ENCODE measurements at places on chromosomes 6 and 20.

GRCh38 chr6:168374541-168375071 lies 55.0 kb upstream of the DACT2 start:
- DNase-seq, result no peak

GRCh38 chr20:16388731-16389130 lies 184.5 kb downstream of the KIF16B start:
- DNase-seq, result no peak

DNA sequence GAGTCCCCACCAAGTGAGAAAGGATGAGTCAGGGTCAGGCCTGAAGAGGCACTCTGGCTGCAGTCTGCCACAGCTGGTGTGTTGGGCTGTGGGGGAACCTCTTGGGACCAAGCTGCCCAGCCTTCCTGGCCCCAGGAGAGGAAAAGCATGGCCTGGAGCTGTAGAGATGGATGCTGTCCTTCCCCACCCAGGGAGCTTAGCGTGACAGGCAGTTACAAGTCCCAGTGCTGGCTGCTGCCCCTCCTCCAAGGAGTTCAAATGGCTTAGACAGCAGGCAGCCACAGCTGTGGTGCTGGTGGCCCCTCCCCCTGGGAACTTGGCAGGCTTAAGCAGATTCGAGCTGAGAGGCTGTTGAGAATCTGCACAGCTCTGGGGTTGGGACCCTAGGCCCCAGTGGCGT lies 253.2 kb downstream of the PLCB1 start:
- DNase-seq, result no peak

DNA sequence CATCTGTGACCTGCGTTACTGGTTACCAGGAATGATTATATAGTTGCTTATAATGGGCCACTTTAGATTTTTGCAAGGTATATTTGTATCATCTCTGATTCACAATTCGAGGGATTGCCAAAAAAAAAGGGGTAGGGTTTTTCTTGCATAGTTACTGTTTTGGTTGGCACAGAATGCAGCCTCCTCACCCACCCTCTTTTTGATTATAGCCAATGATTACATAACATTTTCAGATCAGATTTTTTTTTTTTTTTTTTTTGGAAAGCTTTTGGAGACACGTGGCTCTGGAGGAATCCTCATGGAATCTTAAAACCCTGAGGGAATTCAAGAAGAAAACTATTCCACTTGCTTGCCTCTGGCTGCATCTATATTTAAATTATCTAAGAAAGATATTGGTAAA lies 53.7 kb downstream of the UST start:
- no peak for DNase-seq

GRCh38 chr6:166554316-166554715 lies 32.2 kb downstream of the RAMACL start:
- no peak for DNase-seq

DNA sequence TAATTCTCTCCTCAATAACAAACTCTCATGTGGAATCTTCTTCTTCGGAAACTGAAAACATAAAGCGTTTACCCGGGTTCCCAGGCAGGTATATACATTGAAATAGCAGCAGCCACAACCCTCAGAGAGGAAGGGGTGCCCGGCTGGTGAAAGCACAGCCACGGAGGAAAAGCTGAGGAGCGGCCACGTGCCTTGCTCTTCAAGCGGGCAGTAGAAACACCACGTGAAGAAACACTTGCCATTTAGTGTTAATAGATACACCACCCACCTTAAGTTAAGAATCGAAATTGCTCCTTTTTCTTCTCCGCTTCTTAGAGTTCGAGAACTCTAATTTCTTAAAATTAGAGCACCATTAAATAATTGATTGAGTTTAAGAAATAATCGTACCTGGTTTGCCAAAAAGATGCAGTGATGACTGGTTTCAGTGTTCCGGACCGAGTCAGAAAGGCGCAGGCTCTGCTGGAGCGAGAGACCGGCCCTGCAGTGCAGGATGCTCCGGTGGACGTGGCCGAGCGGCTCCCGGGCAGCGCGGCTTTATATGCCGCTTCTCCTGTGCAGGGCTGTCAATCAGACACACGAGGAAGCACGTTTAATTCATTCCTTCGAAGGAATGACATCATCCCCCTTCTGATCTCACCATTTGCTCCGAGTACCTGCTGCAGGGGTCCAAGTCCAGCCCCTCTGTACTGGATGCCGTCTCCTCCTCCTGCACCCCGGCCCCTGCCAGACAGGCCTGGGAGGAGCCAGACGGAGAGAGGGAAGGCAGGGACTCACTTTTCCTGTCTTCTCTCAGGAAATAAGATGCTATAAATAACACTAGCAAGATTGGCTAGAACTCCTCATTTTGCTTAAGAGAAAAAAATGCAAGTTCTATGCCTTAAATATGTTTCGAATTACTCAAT lies at the start of gene THBS2:
TSS of gene THBS2 (minus strand) at position 510 of the 902 bp plus-strand sequence. CDS start 3,062 bp downstream, outside the sequence.
- no peak for DNase-seq

DNA sequence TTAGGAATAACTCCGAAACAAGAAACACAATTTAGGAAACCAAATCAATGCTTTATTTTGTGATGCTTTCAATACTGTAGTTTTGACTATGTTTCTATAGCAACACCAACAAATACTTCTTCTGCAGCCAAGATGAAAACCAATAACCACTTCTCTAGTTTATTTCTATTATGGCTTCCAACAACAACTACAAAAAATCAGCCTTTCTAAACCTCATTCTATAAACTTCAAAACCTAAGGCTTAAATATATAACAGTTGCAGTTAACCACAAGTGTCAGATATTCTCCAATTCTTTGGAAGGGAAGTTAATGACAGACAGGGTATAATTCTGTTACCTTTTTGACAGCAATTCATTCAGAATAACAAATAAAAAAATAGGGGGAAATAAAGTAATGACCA lies 80.9 kb downstream of the EPB41L2 start:
- DNase-seq, result no peak

- no peak for DNase-seq
These were observed 110.6 kb downstream of the SULF2 start for GRCh38 chr20:47674686-47675085.

- DNase-seq, result peak; percentile 17
These were observed 152.4 kb upstream of the MAN1A1 start for GRCh38 chr6:119501798-119502483.

GRCh38 chr6:56542364-56543331 lies 100.0 kb downstream of the DST start:
- DNase-seq, result peak; percentile 91

DNA sequence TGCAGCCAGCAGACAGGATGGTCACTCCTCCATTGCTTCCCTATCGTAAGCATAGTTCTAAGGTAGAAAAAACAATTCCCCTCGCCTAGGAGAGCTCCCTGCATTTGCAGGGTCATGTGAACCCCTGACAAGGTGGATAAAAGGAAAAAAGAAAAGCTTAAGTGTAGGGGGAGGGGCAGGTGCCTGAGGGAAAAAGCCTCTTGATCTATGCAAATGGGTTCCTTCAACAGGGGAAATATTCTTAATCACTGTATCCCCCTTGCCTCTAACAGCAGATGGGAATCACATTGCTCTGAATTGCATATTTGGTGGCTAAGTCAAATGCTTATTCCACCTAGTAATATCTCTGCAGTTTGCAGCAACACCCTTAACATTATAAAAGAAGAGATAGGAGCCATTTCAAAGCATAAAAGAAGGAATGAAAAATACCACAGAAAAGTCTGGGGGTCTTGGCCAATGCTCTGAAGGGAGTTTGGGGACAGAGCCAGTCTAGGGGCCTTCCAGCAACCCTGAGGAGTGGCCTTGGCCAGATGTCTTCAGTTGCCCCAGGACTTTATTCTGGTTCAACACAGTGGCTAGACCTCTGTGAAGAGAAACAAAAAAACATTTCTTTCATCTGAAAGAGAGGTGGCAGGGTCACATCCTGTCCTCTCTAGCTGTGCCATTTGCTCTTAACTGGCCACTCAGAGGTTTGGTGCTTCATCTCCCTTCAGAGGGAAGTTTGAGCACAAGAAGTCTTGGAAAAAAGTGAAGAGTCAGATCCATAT lies 660.4 kb upstream of the GJE1 start:
- no peak for DNase-seq

DNA sequence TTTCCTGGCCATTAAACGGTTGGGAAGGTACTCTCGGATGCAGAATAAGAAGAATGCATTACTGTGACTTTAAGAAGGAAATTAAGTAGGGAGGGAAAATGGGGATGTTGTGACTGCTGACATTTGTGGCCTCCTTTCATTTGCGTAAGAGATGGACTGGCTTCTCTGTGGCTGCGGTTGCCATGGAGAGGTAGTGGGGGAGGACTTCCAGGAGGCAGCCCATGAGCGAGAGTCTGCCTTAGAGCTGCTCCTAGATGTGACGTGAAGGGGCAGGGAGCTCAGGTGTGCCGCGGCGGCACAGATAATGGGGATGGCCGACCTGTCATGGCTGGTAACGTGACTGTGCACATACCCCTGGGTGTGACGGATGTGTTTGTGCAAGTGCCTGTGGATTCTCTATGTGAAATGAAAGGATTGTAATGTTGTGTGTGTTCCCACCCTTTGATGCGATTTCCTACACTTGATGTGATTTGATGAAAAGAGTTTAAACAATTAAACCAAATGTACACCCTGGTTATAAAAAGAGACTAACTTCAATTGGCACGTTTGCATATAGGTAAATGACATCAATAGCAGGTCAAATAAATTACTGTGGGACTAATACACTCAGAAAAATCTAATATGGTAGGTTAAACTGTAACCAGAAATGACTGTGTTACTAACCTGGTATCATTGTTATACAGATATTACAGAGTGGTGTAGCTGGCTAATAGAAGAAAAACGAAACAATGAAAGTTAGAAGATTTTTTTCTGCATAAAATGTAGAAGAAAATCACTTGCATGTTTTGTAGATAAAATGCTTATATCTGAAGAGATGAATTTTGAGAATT lies 48.9 kb downstream of the HIVEP1 start:
- peak; percentile 87 for DNase-seq

GRCh38 chr20:1317545-1318255 lies 11.2 kb downstream of the SDCBP2 start:
- no peak for DNase-seq

GRCh38 chr20:19866070-19866469 lies 108.0 kb downstream of the RIN2 start:
- DNase-seq, result no peak

DNA sequence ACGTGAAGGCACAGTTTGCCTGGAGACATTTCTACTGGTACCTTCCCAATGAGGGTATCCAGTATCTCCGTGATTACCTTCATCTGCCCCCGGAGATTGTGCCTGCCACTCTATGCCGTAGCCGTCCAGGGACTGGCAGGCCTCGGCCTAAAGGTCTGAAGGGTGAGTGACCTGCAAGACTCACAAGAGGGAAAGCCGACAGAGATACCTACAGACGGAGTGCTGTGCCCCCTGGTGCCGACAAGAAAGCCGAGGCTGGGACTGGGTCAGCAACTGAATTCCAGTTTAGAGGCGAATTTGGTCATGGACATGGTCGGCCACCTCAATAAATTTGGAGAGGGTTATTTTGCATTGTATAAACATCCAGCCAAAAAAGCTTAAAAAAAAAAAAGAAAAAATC lies 420.3 kb upstream of the FLRT3 start:
- no peak for DNase-seq

GRCh38 chr6:137806914-137807682 lies 60.0 kb upstream of the TNFAIP3 start:
- DNase-seq, result no peak

- no peak for DNase-seq
These were observed 461.9 kb downstream of the KIF16B start for GRCh38 chr20:16111172-16111832.

DNA sequence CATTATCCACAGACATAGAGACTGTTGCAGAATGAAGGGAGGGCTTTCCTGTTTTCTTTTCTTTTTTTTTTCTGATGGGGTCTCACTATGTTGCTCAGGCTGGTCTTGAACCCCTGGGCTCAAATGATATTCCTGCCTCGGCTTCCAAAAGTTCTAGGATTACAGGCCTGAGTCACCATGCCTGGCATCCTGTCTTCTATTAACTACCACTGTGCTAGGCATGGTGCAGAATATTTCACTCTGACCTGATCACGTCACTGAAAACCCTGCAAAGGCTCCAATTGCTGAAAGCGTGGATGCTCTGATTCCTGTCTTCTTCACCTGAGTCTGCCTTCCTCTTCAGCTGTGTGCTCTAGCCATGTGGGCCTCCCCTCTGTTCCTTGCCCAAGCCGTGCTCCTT lies 8.5 kb upstream of the DNMT3B start:
- DNase-seq, result no peak
